CD4-positive, alpha-beta T cell treated with Interleukin-1 beta for 1 hour (primary cell): ENCODE measurements at places on chromosomes 4 and X.

- no peak for DNase-seq
These were observed 3.6 kb downstream of the APOO start for GRCh38 chrX:23904096-23904495.

DNA sequence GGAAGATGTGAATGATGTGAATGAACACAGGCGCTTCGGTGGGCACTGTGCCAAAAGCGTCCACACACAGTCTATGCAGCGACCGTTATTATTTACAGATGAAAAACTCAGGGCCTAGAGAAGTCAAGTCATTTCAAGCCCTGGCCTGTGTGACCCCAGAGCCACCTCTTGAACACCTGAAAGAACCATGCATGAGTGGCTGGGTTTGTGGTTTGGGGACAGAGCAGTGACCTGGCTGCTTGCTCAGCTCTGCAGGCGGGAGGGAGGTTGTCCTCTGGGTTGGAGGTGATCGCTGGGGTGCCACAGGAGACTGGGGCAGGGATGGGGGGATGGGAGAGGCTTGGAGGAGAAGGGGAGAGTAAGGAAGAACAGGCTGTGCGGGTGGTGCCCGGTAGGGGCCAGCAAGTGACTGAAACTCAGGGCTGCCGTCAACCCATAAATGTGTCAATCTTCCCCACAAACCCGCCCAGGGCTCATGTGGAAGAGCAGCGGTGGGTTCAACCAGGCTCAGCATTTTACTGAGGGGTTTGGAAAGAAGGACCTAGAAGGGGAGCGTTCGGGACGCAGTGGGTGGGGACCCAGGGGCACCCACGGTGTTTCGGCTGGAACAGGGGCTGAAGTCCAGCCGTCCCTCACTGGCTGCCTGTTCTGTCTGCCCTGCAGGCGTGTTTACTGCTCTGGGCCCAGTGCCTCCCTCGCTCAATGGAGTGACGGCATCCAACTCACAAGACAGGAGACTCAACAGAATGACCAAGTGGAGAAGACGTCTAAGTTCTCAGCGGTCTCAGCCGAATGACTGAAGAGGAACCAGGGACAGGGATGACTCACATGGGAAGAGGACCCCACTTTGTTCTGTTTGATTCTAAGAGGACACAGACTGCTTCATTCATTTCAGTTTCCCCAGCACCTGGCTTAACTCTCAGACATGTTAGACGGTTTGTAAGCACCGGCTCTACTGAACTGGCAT, 167.8 kb downstream of the AFAP1 start:
- no peak for DNase-seq

GRCh38 chr4:138952411-138952810, 63.2 kb upstream of the NOCT start:
- DNase-seq = peak; percentile 2

DNA sequence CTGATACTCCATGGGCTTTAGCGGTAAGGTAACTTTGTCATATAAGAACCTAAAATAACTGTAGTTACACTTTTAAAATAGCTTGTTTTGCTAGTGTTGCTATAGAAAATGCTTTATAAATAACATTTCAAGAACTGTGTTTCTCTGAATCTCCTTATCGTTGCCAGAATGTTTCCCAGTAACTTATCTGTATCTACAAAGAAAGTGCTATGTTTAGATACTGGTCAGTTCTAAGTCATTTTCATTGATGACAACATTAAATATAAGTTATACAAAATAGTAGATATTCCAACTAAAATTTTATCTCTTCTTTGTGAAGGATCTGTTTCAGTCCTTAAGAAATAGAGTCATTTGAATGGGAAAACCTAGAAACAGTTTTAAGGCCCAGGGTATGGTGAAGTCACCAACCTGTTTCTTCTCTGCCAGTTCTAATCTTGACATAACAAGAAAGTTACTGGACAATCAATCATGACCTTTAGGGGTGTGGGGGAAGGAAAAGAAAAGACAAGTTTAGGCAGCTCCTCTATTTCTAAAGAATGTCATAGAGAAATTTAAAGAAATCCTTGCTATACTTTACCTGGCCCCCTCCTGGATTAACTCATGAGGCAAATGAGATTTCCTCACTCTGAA, 425.9 kb downstream of the RPA4 start:
- DNase-seq = no peak

GRCh38 chr4:87489678-87490077, 39.5 kb downstream of the SPARCL1 start:
- no peak for DNase-seq

GRCh38 chr4:2485956-2486355, 17.1 kb downstream of the RNF4 start:
- no peak for DNase-seq

DNA sequence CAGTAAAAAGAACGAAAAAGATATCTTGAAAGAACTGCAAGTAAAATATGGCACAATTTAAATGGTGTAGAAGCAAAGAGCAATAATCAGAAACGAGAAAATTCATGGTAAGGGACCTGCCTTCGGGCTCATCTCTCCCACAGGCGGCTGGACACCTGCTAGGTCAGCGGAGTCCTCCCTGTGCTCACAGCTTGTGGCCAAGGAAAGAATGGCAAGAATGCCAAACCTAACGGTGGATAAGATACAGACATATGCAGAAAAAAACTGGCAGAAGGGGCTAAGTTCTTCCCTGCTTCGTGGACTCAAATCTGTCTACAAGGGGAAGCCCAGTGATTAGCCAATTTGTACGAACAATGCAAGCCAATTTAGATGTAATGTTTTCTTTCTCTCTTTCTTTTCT, 152.1 kb upstream of the VCX start:
- DNase-seq = no peak

- DNase-seq = no peak
These were observed 59.4 kb upstream of the PITX2 start for GRCh38 chr4:110682311-110682710.

GRCh38 chr4:20338841-20339240, 87.1 kb downstream of the SLIT2 start:
- no peak for DNase-seq

DNA sequence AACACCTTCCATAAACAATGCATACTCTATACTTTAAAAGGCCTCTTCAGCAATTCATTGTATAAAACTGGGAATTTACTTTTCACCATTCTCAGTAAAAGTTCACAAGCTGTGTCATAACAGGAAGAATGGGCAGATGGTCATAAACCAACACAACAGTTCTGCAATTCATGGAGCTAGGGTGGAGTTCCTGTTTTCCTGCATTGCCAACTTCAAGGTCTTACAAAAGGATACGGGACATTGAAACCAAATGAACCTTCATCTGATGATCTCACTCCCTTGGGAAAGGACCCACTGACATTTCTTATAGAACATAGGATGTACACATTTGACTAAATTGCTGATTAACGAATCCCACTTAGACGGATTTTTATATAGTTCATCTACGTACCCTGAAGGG, 4.1 kb downstream of the KDR start:
- no peak for DNase-seq

- DNase-seq = no peak
These were observed 27.1 kb upstream of the PDZD4 start for GRCh38 chrX:153857348-153857903.

GRCh38 chr4:10008609-10009005, 12.7 kb downstream of the SLC2A9 start:
- DNase-seq = no peak

DNA sequence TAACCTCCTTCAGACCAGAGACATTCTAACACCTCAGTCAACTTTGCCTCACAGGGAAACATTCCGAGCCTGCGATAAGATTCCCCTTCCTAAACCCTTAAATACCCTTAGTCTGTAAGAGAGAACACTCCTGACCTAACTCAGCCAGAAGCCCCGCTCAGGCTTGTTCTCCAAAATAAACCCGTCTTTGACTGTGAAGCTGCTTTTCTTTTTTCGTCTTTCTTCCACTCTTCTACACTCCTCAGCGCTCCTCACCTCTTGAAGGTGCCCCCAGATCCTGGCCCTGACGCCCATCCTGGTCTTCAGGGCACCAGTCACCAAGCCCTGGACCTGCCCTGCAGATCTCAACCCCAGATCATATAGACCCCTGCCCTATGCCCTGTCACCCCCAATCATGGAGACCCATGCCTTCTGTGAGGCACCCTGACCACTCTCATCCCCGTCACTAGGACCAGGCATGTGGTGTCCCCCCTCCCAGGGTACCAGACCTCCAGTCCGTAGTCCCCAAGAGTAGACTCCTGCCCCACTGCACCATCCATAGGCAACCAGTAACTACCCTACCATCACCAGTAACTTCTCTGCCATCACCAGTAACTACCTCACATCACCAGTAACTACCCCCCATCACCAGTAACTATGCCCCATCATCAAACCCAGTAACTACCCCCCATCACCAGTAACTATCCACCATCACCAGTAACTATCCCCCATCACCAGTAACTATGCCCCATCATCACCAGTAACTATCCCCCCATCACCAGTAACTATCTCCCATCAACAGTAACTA, 3.5 kb downstream of the ASMTL start:
- DNase-seq = no peak

DNA sequence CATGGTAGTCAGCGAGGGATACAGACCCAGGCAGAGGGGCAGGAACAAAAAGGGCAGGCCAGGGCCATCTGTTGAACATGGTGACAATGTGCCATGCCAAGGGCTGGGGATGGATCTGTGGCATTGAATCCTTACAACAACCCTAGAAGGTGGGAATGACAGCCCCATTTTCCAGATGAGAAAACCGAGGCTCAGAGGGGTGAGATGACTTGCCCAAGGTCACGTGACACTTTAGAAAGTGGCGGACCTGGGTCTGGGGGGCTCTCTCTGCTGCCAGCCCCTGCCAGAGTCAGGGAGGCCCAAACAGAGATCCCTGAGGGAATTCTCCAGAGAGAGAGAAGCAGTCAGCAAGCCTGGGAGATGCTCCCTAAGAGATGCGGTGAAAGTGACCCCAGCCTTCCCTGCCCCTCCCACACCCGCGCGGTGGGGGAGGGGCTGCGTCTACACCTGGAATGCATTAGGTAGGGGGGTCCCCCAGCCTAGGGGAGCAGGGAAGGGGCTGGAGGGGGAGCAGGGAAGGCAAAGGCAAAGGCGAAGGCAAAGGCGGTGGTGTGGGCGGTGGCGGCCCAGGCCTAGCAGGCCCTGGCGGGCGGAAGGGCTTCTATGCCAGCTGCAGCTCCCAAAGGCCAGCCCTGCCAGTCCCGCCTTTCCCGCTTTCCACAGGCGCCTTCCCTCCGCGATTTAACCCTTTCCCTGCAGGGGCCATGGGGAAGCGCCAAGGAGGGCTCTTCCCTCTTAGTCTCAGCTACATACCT, 13.0 kb downstream of the FGD1 start:
- no peak for DNase-seq

GRCh38 chr4:123830930-123831329, 434.3 kb downstream of the SPRY1 start:
- no peak for DNase-seq

DNA sequence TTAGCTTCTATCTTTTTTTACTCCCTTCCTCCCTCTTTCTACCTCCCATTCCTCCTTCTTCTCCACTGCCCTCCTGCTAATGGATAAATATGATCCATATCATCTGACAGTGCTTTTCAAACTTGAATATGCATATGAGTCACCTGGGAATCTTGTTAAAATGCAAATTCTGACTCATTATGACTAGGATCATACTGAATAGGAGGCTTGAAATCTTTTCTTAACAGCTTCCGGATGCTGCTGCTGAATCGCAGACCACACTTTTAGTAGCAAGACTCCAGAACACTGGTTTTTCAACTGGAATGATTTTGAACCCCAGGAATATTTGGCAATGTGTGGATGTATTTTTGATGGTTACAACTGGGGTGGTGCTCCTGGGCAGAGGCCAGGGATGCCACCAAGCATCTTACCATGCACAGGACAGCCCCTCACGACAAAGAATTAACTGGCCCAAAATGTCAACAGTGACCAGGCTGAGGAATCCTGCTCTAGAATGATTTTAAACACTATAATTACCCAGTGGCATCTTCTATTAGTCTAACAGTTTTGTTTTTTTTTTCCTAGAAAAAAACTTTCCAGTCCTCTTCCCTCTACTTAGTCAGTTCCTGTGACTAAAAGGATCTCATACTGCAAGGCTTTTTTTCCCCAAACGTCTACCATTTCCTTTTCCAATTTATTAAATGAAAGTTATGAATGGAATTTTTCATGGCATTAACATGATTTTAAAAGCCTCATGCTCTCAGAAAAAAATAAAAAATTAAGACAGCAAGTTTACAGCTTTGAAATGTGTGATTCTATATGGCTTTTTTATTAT, 10.6 kb upstream of the PYURF start:
- DNase-seq = no peak

DNA sequence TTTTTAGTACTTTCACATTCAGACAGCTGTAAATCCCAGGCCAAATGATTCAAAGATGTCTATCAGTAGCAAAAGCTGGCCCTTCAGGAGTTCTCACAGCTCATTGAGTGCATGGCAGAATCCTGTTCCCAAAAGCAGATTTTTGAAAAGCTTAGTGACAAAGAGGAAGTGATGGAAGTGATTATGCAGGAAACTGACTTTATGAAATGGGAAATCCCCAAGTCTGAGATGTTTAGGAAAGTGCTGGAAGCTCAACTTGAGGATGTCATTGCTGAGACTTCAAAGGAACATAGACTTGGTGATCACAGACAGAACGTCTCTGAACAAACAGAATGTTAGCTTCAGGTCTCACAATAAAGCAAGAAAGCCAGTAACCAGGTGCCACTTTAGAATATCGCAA, 51.0 kb upstream of the CFAP47 start:
- DNase-seq = no peak

- no peak for DNase-seq
These were observed 60.9 kb downstream of the ARHGEF38 start for GRCh38 chr4:105613306-105613705.

DNA sequence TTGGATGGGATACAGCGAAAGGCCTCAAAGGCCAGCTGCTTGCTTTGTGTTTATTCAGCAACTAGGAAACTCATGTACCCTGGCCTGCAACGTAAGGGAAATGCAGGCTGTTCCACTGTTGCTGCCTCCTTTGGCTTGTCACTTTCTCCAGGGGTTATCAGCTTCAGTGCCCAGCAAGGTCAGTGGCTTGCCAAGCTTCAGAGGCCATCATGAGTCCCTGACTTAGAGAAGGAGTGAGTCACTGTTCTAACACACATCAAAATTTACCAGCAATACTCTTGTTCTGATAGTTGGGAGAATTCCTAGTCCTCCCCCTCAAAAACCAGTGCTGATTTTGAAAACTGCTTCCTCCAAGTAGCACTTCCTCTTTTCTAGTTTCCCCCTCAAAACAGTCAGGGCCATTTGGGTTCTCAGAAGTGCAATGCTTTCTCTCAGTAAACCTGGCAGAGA, 250.8 kb downstream of the ARHGAP24 start:
- no peak for DNase-seq

GRCh38 chr4:179871726-179872125, 2371.5 kb upstream of the TENM3 start:
- no peak for DNase-seq

DNA sequence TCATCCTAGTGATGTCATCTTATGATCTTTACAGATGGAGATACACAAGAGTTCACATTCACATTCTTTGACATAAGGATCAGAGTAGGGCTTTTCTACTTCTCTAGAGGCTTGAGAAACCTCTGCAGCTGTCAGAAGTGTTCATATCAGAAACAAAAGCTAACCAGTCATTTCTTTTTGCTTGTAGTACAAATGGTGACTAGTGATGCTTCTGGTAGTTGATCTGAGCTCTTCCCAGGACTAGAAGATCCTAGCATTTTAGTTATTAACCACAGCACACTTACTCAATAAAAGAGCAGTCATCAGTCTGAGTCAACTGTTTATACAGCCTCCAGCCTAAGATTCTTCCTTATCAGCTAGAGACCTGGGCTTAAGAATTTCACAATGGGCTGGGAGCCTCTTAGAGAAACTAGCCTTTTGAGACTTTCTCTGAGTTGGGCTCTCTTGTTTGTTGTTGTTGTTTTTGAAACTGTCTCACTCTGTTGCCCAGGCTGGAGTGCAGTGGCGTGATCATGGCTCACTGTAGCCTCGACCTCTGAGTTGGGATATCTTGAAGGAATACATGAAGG, 84.1 kb downstream of the TMEM164 start:
- DNase-seq = no peak
